Activated CD4-positive, alpha-beta memory T cell treated with anti-CD3 and anti-CD28 coated beads, Interleukin-2, amount 10 ng/mL, durations not matched to agents 7 days and 5 days (primary cell): ENCODE measurements at places on chromosomes 1 and 21. TPM values are rescaled to one million over a fixed set of nuclear protein-coding genes. Genes with fewer than 3 reads are reported as not detected.

DNA sequence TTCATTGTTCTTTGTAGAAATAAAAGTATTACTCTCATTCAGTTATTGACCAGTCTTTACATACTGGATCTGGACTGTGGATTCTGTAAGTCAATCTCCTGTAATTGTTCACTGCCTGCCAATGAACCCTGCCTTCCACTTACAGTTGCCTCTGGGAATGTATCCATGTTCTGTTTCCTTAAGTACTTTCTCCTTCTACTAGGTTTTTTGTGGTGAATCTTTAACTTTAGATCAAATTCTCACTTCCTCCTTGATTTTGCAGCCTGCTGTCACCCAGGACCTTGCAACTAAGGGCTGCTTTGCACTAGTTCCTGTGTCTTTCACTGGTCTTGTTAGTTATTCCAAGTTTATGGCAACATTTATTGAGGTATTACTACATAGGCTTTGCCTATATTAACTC lies 28.2 kb upstream of the ANKRD13C start:
- DNase-seq, result no peak

DNA sequence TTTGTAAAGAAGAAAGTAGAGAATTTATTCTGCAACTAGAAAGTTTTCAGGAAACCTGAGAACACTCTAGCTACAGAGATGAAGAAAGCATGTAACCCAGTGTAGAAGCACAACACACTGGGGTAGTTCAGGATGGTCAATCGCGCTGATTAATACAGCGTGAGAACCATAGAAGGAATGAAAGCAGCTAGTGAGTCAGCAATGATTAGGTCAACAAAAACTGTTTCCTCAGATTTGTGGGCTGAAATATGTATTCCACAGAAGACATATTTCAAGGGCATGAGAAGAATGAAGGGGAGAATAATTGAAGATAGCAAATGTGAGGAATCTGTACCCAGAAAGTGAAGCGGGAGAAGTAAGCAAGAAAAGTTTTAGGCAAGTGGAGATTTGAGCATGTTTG lies 97.8 kb upstream of the ADGRL2 start:
- DNase-seq, result no peak

DNA sequence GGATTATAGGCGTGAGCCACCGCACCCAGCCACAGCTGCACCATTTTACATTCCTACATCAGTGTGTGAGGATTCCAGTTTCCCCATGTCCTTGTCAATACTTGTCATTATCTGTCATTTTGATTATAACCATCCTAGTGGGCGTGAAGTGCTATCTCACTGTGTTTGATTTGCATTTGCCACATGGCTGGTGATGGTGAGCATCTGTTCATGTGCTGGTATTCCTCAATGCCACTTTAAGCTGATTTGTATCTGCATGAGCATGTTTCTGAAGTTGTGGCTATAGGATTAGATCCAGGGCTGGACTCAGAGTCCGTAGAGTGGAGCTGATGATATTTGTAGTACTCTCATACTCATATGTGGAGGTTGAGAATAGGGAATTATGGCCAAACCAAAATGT lies 36.6 kb downstream of the SRRM1 start:
- no peak for DNase-seq

GRCh38 chr1:50880373-50880772 lies 79.7 kb downstream of the FAF1 start:
- no peak for DNase-seq

NEK2 gene
- 47.5 TPM for total RNA-seq

KLHDC9 gene
- total RNA-seq, result 1.2 TPM
